CMK (cell line): ENCODE measurements at places on chromosomes 16 and 17.

GRCh38 chr17:3679531-3680126, 11.0 kb downstream of the EMC6 start:
- no peak for DNase-seq

DNA sequence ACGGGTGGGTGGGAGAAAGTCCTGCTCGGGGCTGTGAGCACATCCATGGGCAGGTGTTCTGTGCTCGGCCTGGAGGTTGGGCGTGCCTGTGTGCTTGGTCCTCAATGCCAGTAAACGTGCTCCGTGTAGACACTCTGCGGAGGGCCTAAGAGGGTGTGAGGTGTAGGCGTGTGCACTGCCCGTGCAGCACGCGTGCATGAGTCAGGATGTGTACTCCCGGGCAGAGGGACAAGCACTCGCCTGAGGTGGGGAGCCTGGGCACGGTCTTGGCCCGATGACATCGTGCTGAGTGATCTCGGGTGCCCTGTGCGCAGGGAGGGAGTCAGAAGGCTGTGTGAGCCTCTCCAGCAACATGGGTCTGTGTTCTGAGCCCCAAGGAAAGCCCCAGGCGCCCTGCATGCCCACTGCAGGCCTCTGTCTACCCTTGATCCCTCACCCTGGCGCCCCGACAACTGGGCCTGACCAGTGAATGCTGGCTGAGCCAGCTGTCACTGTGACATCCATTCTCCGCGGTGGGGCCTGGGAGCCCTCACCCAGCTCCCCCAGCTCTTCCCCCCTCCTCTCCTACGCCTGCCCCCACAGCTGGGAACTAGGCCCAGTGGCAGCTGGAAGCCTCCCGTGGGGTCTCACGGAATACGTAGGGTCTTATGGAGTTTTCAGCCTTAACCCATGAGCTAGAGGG, 23.5 kb upstream of the NXPH3 start:
- no peak for DNase-seq

GRCh38 chr16:80602894-80603293, 62.1 kb downstream of the DYNLRB2 start:
- DNase-seq, result no peak

DNA sequence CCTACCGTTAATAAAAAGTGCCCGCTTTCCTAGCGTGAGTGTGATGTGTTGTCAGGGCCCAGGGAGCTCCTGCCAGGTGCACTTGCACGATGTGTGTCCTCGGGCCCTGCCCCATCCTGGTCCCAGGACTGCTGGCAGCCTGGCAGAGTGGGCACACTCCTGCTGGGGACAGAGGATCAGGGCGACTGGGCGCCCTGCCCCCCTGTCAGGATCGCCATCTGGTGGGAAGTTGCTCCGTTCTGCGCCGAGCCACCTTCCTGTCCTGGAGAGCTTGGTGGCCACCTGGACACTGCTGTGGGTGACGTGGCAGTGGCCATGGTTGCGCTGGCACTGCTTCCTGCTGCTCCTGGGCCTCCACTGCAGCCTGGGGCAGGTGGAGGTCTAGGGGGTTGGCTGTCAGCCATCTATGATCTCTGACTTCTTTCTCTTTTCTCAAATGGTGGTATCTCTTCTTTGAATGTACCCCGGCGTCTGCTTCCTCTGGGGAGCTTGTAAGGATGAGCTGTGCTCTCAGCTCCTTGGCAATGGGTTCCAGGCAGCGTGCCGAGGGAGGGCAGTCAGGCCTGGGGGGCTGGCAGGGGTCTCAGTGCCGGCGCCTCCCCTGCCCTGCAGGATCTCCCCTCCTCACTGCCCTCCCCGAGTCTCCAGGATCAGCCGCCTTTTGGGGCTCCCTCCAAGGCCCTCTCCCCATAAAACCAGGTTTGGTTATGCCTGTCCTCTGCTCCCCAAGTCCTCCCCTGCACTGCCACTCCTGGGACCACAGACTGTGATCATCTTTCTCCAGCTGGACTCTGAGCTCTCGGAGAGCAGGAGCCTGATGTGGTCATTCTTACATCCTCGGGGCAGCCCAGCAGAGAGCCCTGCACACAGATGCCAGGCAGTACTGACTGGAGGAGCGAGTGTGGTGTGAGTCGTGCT, 76.9 kb downstream of the AMFR start:
- no peak for DNase-seq

DNA sequence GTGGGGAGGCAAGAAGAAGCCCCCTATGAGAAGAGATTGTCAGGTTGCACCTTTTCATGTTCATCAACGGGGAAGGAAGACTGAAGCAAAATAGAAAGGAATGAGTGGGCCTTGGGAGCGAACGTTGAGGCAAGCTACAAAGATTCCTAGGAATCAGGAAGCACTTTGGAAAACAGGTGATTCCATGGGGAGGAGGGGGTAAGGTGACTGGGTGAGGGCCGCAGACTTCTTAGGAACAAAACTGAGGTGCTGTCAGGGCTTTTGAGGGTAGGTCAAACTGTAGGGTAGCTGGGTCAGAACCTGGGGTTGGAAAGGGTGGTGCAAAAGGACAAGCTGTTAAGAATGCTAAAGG, 528 bp downstream of the ITFG1 start:
- no peak for DNase-seq

DNA sequence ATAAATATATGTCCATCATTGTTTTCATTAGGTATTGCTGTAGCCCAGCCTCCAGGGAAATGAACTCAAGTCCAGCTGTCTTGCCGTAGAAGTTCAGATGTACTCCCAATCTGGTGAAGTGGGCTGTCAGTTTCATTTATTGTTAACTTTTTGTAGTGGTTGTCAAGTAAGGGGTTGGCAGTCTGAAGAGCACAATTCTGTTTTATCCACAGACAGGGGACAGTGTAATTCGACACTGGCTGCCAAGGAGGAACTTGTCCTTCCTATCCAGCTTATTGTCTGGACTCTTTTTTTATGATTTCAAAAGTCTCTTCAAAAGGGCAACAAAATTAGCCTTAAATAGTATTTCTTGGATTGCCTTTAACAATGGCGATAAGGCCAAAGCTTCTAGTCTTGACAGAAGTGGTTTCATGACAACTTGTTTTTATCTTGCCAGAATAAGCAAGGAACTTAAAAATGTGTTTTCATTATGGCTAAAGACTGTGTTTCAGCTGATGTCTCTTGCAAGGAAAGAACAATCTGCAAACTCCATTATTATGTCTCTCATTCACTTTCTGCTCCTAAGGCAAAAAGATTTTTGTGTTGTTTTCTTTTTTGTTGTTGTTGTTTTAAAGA, 73.9 kb upstream of the TANC2 start:
- DNase-seq, result no peak

DNA sequence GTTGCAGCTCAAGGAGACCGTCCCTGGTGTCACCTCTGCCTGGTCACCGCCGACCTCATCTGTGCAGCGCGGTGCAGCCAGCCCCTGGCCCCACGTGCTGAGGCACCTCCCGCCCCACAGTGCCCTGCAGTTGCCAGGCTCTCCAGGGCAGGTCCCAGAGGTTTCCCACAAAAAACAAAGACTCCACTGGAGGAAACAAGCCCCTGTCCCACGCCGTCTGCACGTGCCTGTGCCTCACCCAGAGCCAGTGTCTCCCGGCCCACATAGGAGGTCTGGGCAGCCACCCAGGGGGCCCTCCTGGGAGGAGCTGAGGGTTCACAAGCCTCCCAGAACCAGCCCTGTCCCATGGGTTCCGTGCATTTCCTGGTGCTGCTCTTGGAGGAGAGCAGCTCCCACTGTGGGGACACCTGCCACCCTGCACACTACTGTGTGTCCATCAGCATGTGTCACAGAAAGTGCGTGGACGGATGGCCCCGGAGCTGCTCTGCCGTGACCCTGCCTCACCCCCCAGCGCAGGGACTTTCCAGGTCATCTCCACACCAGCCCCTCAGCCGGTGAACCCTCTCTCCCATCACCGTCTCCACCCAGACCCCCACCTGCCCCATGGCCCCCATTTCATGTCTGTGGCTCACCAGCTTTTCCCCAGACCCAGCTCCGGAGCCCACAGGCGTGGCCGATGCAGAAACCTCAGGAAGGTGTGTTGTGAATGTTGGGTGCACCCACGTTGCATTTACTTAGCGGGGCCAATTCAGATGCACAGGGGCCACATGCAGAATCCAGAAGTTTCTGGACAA, 17.0 kb upstream of the CDH15 start:
- no peak for DNase-seq

DNA sequence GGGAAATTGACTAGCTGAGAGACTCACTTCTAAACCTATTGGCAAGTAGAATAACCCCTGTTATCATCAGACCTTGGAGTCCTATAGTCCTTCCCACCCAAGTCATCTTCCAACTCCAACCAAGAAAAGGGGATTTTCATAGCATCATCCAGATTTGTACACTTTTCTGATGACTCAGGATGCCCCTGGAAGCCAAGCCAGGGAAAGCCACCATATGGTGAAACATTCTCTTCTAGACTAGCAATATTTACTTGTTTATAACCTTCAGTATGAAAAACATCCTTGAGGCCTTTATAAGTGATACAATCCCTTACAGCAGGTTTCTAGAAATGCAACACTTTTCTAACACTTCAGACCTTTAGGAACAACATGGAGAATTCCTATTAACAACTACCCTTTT, 618.8 kb upstream of the CDH11 start:
- DNase-seq, result no peak

DNA sequence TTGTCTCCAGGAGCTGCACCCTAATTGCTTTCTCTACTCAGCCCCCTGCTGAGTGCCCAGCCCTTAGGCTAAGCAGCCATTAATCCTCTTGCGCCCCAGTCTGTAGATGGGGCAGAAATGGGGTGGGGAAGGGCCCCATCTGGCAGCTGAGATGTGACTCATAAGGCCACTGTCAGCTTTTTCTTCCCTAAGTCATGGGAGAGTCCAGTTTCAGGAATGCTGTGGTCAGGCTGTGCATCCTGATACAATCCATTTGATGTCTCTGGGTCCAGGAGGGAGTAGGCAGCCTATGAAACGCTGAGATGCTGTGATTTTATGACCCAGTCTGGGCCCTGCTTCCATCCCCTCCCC, 12.3 kb downstream of the PLXDC1 start:
- no peak for DNase-seq

- no peak for DNase-seq
Observed at GRCh38 chr16:71338193-71338592, 20.3 kb upstream of the CALB2 start.

- DNase-seq, result no peak
Observed at GRCh38 chr16:83721676-83722075, 86.1 kb upstream of the HSBP1 start.

DNA sequence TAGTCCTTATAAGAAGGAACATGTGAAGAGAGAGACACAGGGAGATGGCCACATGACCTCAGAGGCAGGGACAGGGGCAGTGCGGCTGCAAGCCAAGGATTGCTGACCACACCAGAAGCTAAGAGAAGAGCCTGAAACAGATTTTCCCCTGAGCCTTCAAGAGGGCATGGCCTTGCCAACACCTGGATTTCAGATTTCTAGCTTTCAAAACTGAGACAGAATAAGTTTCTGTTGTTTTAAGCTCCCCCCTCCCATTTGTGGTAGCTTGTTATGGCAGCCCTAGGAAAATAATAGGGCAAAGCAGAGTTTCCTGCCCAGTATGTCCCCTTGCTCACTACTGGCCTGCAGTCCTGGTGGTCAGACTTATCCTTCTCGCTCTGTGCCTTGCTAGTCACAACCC, 204.5 kb downstream of the CCDC182 start:
- DNase-seq, result no peak

GRCh38 chr17:33097411-33097810, 105.8 kb downstream of the SPACA3 start:
- DNase-seq, result no peak

DNA sequence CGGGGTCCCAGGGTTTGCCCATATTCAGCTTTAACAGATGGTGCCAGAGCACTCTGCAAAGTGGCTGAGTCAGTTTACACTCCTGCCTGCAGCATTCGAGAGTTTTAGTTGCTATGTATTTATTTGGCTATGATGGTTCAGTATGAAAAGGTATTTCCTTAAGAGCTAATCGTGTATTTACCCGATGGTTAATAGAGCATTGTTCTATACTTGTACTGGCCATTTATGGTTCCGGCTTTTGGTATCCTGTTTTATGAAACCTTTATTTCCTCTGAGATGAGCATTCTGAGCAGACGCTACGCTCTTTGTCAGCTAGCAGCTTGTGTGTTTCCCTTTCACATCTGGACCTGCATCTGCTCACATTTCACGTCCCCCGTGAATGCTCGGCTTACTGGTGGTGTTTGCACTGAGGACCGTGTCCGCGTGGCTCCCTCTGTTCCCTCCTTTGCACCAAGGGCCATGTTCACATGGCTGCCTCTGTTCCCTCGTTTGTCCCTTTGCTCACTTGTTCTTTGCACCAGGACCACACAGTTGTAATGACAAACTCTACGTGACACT, 149.1 kb upstream of the CHMP6 start:
- no peak for DNase-seq

GRCh38 chr16:64459821-64460220, 662.0 kb downstream of the CDH11 start:
- DNase-seq, result no peak

GRCh38 chr16:62068747-62069146, 32.5 kb upstream of the CDH8 start:
- DNase-seq, result peak; percentile 8

DNA sequence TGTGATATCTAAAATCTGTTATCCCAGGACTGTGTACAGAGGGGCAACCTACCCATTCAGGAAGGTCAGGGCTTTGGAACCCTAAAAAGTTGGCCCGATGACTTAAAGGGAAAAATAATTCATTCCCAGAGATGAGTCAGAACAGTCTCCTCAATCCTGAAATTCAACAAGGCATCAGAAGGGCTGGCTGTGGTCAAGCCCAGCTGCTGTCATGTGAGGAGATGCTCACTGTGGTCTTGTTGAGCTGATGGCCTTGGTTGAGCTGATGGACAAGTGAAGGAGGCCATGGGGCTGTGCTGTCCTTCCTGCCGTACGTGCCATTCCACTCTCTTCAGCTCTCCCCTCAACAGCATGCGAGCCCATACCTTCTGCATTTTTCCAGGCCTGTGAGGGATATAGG, 20.9 kb upstream of the DRG2 start:
- no peak for DNase-seq

GRCh38 chr16:67648764-67649407, 3.9 kb downstream of the CARMIL2 start:
- no peak for DNase-seq

DNA sequence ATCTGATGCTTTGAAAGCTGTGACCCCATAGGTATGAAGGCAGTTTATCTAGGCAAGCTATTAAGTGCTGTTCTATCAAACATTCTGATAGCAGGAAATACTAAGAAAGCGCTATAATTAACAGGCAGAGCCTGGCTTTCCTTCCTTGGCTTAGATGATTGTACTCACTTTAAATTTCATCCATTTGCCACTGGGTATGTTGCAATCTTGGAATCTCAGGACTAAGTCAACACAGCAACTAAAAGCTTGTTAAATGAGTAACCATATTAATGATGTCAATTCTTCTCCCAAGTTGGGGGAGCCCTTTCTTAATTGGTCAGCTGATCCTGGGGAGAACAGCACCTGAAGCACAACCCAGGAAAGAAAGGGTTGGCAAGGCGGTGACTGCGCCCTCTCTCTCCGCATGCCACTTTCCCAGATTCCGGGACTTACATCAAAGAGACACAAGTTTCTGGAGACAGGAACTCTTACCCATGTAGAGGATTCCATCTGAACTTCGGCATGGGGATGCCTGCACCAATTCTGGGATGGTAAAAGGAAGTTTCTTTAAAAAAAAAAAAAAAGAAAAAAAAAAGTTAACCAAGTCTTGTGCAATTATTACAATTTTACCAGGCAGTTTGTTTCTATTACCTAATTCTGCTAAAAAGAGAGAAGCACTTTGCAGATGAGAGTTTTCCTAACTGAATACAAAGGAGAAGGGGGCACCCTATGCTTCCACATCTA, 54.4 kb upstream of the ICAM2 start:
- no peak for DNase-seq

- DNase-seq, result peak; percentile 12
Observed at GRCh38 chr16:76984196-76984595, 206.8 kb upstream of the MON1B start.

- DNase-seq, result no peak
Observed at GRCh38 chr17:10170233-10170632, 28.2 kb downstream of the GAS7 start.
